ENCODE measurements at places on chromosomes 3 and 15.

- no peak for DNase-seq
These were observed 41.8 kb downstream of the ZNF609 start for GRCh38 chr15:64502151-64502550.

DNA sequence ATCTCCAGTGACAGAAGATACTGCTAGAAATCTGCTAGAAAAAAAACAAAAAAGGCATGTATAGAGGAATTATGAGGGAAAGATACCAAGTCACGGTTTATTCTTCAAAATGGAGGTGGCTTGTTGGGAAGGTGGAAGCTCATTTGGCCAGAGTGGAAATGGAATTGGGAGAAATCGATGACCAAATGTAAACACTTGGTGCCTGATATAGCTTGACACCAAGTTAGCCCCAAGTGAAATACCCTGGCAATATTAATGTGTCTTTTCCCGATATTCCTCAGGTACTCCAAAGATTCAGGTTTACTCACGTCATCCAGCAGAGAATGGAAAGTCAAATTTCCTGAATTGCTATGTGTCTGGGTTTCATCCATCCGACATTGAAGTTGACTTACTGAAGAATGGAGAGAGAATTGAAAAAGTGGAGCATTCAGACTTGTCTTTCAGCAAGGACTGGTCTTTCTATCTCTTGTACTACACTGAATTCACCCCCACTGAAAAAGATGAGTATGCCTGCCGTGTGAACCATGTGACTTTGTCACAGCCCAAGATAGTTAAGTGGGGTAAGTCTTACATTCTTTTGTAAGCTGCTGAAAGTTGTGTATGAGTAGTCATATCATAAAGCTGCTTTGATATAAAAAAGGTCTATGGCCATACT is 4.0 kb downstream of the B2M start:
- no peak for DNase-seq

DNA sequence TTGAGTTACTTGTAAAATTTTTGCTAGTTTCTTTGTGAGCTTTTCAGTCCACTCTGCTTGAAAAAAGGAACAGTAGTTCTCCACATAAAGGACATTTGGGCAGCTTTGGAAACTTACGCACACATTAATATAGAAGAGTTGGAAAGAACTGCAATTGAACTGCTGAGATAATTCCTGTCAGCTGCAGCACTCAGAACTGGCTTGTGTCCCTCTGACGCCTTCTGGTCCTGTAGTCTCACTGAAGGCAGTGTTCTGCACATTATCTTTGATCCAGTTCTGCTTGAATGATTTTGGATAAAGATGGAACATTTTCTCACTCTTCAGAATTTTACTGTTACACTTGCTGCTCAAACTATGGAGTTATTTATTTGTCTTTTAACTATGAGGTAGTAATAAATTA is 901.9 kb downstream of the OTOL1 start:
- no peak for DNase-seq

- no peak for DNase-seq
These were observed 9.9 kb downstream of the PDIA5 start for GRCh38 chr3:123076496-123077418.

- DNase-seq, result no peak
These were observed 1.0 kb upstream of the DLL4 start for GRCh38 chr15:40927873-40928806.

- no peak for DNase-seq
These were observed 125.4 kb upstream of the RAD18 start for GRCh38 chr3:9088441-9089353.

DNA sequence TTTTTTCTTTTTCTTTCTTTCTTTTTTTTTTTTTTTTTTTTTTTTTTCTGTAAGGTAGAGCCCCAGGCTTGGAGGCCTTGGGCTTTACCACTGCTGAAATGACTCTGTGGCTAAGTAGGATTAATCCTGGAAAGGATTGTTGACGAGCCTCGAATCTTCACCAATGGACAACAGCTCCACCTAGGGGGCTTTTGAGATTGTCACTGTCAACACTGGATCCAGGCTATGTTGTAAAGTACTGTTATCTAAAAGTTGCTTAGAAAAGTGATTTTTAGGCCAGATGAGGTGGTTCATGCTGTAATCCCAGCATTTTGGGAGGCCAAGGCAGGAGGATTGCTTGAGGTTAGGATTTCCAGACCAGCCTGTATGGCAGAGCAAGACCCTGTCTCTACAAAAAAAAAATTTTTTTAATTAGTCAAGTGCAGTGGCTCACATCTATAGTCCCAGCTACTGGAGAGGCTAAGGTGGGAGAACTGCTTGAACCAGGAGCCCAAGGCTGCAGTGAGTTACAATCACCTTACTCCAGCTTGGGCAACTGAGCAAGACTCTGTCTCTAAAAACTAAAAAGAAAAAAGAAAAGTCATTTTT is 41.6 kb downstream of the KLHL18 start:
- no peak for DNase-seq

DNA sequence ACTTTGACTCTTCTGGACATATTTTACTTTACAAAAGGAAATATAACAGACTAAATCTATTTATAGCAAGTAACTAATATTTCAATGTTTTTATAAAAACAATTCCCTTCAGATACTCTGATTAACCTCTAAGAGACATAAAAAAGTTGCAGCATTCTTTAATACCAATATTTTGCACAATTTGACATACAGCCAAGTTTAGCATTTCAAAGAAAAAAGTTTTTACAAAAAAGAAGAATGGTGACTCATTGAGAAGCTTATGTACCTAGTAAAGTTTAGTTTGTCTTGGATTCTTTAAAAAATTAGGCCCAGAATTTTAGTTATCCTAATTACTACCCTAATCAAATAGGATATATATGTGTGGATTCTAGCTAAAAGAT is 17.6 kb downstream of the DAZL start:
- no peak for DNase-seq

- DNase-seq, result no peak
These were observed 13.3 kb downstream of the ABHD2 start for GRCh38 chr15:89101302-89102193.

DNA sequence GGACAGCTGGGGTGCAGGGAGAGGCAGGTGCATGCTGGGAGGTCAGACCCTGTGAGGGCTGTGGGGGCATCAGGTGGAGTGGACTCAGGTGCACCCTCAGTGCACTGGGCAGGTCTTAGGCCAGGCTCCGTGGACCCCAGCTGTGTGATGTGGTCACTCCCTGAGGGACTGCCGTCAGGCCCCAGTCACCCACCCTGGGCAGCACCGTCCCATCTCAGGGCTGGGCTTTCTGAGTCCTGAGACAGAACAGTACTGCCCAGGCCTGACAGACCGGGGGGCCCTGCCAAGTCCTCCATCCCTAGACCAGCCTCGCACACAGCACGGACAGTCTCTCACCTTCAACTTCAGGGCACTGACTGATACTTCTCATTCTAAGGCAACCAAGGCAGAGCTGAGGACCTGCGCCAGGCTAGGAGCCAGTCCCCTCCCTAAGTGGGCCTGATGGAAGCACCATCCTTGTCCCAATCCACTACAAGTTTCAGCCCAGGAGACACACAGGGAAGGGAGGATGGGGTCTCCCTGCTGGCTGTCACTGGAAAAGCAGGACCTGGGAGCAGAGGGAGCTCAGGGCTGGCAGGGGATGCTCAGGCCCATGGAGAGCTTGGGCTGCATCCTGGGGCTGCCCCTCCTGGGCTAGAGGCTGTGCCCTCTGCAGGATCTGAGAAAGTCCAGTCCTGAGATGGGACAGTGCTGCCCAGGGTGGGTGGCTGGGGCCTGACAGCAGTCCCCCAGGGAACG is 86.3 kb downstream of the LMLN start:
- DNase-seq, result no peak

All from KG1 (cell line).